ENCODE measurements at places on chromosomes 6 and 20. TPM values are rescaled to one million over a fixed set of nuclear protein-coding genes. Genes with fewer than 3 reads are reported as not detected.

The SAMD10 gene
- 0.99 TPM for total RNA-seq

The WFDC5 gene
- total RNA-seq = not detected

The SCUBE3 gene
- 0.44 TPM for total RNA-seq

The MCM3 gene
- total RNA-seq = 16.5 TPM

The EBF4 gene
- 0.15 TPM for total RNA-seq

The TRIM31 gene
- not detected for total RNA-seq

The ULBP2 gene
- 2.5 TPM for total RNA-seq

The KIF13A gene
- total RNA-seq = 105 TPM

The PBOV1 gene
- not detected for total RNA-seq
